Fibroblast of the conjunctiva (primary cell): ENCODE measurements at places on chromosomes 2 and 18.
A peak's percentile ranks its signal among the peaks of the same experiment; 100 is the strongest.

GRCh38 chr2:70785137-70785911 is 5.1 kb downstream of the FIGLA start:
- no peak for DNase-seq

DNA sequence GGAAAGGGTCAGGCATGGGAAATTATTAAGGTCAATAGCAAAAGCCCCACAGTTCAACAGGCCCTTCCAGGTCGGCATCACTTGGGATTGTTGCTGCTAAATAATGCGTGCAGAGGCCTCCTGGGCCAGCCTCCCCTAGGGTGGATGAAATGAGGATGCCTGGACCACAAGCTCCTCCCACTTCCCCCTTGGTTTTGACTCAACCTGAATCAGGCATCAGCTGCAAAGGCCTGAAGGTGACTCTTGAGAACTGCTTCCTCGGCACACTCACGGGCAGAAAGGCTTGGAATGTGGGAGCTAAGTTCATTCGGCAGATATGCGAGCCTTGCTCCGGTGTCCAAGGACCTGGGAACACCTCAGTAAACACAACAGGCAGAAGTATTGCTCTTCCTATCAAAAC is 69.3 kb downstream of the MBP start:
- DNase-seq: no peak

DNA sequence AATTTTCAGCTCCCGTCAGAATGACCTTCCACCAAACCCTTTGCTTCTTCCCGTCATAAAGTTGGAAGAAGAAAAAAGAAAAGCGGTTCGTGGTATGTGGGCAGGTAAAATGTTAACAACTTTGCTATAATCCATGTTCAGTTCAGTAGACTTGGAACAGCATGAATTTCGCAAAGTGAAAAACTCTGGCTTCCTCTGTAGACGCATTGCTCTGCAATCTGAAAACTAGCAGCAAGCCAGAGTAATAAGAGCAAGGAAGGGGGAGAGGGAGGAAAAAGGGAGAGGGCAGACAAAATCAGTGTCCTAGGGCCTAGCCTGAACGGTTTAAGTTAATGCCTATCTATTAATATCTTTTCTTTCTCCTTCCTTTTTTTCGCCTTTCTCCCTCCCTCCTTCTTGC is 26.7 kb upstream of the CHRNA1 start:
- DNase-seq: no peak

GRCh38 chr2:183038341-183039300 is at the start of gene NCKAP1:
Gene NCKAP1, minus strand, starts transcription at chr2:183038457. Its CDS starts 358 bp downstream, at chr2:183038099.
- peak; percentile 49 for DNase-seq

GRCh38 chr2:232761301-232761907 is 15.0 kb downstream of the KCNJ13 start:
- peak; percentile 13 for DNase-seq

GRCh38 chr2:20224716-20225293 is at the start of gene SDC1:
Gene SDC1, minus strand, starts transcription at chr2:20225130. Its CDS starts 263 bp downstream, at chr2:20224867.
- no peak for DNase-seq
